ENCODE measurements at places on chromosomes 6 and 20. TPM values are rescaled to one million over a fixed set of nuclear protein-coding genes. Genes with fewer than 3 reads are reported as not detected.

Gene ACSS1
- total RNA-seq, result 3.7 TPM

Gene PPARD
- total RNA-seq, result 3.1 TPM

DNA sequence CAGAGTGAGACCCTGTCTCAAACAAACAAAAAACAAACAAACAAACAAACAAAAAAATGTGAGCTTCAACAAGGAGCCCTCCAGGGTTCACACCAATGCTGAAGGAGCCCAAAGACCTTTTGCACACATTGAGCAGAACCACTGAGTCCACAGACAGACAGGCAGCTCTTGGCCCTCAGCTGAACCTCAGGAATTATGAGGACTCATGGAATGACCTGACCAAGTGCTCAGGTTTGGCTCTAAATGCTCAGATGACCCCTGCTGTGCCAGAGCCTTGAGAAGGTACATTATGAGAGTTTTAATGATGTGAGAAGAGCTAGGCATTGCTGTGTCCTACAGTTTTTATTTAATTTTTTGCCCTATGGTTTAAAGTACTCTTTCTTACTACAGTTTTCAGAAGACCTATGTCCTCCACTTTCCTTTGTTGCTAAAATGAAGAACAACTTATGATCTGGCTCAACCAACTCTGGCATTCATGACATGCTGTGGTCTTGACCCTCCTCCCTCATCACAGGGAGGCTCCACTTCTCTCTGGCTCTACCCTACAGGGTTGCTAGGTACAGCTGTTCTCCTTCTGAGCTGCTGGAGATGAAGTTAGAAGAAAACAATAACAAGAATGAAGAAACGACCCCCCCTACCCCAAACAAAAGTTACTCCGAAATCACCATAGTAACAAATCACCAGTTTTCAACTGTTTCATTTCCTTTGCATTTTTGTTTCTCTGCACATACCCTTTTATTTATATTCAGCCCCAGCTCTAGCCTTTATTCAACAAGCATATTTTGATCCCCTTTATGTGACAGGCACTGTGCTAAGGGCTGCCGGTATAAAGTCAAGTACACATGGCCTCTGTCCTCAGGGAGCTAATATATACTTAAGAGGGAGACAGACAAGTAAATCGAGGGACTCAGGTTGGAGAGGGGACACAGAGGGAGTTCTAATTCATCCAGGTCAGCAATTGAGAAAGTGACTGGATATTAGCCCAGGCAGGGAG is 128.7 kb upstream of the TRAF3IP2 start:
- ATAC-seq, result no peak

DNA sequence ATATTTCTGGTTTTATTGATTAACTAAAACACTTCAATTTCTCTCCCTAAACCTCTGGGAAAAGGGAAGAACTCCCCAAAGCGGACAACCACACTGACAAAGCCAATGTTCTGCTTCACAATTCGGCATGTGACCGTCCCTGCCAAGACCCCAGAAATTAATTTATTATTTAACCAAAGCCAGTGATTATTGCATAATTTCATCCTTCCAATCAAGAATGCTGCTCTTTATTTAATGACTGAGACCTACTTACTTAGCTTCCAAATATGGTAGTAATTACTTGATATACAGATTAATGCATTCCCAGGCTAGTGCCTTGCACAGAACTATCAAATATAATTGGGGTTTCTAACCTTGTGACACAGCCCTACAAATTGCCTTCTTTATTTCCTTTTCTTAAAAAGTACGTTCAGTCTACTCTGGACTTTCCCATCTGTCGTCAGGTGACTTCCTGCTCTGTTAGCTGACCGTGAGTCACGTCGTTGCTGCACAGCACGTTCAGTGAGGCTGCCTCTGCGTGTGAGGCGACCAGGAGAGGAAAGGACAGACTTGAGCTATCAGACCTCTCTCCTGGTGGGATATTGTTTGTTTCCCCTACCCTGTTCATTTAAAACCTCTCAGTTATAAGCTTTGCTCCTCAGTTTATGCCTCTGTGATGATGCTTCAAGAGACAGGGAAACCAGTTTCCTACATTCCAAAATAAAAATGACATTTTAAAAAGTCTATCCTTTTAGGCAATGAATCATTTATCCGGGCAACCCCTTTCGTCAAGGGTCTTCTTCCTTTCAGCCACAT is 55.7 kb upstream of the TNFAIP3 start:
- peak; percentile 93 for ATAC-seq

Data from motor neuron (in vitro differentiated cells).